Thyroid gland (tissue), 4 donors: ENCODE measurements at places on chromosomes 3 and 15. TPM values are rescaled to one million over a fixed set of nuclear protein-coding genes. Genes with fewer than 3 reads are reported as not detected.

DNA sequence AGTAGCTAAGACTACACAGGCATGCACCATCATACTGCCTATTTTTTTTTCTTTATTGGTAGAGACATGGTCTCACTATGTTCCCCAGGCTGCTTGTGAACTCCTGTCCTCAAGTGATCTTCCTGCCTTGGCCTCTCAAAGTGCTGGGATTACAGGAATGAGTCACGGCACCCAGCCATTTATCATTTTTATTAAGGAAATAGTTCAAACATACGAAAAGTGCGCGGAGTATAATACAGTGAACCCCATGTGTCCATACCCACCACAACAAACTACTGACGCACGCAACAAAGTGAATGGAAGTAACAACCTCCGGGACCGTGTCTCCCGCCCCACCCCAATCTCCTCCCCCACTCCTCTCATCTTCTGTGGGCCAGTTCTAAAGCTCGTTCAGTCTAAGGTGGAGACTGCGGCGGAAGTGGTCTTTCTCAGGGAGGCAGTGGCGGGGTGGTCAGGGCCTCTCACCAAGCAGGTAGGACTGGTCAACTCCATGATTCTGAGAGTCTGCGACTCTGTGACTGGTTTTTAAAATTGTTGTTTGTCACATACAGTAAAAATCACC lies 42.1 kb downstream of the DNAJB8 start:
- peaks cover 3% of the 10 kb centered on the region for H3K4me1 ChIP-seq
- H3K4me3 ChIP-seq, result no peak overlapping the region
- no peak for DNase-seq
- no peak overlapping the region for H3K27ac ChIP-seq

ITIH3 gene
- 0.89 TPM for total RNA-seq

MYO5C gene
- 130 TPM for total RNA-seq

TM6SF1 gene
- 19.9 TPM for total RNA-seq

FRMD5 gene
- total RNA-seq, result 0.67 TPM

LMAN1L gene
- not detected for total RNA-seq

DNA sequence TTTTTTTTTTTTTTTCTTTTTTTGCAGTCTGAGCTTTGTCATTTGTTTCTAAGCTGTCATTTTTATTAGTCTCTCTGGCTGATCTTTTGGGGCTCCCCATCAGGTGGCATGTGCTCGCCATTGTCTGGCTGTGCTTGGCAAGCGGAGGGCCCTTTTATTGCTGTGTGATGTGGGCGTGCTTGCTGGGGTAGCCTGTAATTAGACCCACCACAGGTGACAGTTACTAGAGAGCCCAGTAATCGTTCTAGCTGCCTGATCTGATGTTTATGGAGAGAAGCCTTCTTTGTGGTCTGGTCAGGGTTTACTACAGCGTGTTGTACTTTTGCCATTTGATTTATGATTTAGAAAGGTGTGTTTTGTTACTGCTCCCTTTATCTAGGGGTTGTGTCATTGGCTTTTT lies 179.9 kb downstream of the MCTP2 start:
- H3K27ac ChIP-seq, result no peak overlapping the region
- no peak for DNase-seq
- no peak overlapping the region for H3K4me3 ChIP-seq
- no peaks in the 10 kb centered on the region for H3K27me3 ChIP-seq
- H3K36me3 ChIP-seq, result no peaks in the 10 kb centered on the region
- H3K4me1 ChIP-seq, result no peaks in the 10 kb centered on the region

DNA sequence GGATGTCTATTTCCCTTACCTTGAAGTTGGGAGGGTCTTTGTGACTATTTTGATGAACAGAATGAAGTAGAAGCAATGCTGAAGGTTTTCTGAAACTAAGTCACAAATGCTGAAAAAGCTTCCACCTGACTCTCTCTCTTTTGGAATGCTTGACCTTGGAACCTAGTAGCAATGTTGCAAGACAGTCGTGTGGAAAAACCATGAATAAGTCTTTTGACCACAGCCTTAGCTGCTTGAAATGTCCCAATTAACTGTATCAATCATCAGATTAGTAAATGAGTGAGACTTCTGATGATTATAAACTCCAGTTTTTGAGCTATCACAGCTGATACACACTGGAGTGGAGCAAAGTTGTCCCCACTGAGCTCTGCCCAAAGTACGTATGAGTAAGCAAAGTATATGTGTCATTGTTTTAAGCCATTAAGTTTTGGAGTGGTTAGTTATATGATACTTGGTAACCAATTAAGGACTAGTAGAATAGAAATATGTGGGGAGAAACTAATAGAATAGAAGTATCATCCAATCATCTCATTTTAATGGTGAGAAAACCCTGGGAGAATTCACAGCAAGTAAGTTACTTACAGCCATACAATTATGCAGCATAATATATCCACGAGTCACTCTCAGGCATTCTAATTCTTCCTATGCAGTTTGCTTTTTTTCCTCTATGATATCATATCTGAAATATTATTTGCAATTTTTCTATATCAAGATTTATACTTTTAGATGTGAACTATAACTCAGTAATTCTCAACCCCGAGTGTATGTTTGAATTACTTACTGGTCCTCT lies 1010.6 kb downstream of the ROBO2 start:
- no peaks in the 10 kb centered on the region for H3K4me1 ChIP-seq
- no peak for DNase-seq
- no peaks in the 10 kb centered on the region for H3K36me3 ChIP-seq
- no peak overlapping the region for H3K27ac ChIP-seq
- H3K4me3 ChIP-seq, result no peak overlapping the region
- H3K27me3 ChIP-seq, result no peaks in the 10 kb centered on the region

DNA sequence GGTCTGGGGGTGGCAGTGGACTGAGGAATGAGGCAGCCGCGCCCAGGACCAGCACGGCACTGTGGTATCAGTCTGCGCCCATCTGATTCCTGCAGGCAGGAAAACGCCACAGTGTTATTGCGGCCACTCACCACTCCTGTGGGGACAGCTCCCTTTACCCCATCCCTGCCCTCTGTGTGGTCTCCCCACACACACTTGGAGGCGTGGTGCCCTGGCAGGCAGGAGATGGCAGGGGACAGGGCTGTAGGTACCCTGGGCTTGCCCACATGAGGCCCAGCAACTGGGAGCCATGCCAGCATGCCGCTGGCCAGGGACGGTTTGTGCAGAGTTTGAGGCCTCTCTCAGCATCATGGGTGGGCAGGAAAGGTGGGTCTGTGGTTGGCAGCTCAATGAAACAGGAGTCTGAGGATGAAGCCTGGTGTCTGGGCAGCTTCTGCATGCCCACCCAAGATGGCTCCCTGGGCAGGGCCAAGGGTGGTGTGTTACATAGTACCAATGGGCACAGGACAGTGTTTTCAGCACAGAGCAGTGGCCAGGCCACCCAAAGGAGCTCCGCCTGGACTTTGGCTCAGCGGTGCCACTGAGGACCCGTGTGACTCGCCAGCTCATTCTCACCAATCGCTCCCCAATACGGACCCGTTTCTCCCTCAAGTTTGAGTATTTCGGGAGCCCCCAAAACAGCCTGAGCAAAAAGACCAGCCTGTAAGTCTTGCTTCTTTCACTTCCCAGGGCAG lies 27.2 kb downstream of the ACAA1 start:
- no peaks in the 10 kb centered on the region for H3K36me3 ChIP-seq
- H3K27me3 ChIP-seq, result no peaks in the 10 kb centered on the region
- no peak overlapping the region for H3K27ac ChIP-seq
- no peak for DNase-seq
- no peak overlapping the region for H3K4me3 ChIP-seq
- no peaks in the 10 kb centered on the region for H3K4me1 ChIP-seq

AHSG gene
- total RNA-seq, result not detected

GRCh38 chr3:64530434-64531049 lies 157.3 kb downstream of the ADAMTS9 start:
- no peak overlapping the region for H3K27ac ChIP-seq
- no peaks in the 10 kb centered on the region for H3K27me3 ChIP-seq
- H3K36me3 ChIP-seq, result no peaks in the 10 kb centered on the region
- no peak overlapping the region for H3K4me3 ChIP-seq
